ENCODE measurements at places on chromosomes 2 and 18.

DNA sequence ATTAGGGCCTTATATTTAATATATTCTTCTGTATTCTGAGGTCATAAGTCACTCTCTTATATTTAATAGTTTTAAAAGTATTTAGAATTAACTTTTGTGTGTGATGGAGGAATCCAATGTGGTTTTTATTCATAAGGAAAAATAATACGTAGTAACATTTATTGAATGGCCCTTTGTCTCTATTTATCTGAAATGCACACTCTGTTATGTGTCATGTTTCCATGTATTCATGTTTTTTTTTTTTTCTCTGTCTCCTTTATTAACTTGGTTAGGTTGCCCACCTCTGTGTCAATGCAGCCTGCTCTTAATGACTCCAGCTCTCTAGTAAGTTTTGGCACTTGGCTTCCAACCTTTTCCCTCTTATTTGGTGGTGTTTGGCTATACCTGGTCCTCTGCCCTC is 33.8 kb downstream of the RNF144A start:
- no peak overlapping the region for H3K4me3 ChIP-seq
- DNase-seq = no peak
- no peaks in the 10 kb centered on the region for H3K27me3 ChIP-seq
- H3K4me1 ChIP-seq = no peaks in the 10 kb centered on the region

DNA sequence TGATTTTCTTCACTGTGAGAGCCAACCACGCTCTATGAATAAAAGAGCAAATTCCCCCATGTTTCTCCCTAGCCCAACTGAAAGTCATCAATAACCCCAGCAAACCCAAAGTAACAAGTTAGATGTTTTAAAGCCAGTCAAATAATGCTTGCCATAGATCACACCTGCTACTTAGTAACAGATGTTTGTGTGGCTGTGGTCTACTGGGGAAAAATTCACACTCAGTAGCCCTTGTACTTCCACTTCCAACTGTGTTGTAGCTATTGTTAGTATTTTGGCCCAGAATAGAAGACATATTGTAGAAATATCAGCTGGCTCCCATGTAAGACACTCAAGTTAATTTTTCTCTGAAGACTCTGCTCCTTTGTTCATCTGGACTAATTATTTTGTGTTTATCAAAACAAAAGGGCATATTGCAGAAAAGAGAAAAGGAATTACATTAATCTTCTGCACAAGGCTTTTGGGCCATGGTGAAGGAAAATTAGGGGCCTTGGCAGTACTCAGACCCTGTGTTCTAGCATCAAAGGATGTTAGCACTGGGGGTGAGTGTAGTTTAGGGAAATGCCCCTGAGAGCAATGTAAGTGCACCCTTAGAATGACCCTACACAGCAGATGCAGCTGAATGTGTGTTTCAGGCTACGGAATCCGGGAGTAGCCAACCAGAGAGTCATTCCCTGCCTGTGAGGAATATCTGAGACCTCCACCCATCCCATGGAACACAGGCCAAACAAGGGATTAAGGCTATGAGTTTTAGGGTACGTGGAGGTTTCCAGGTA is 521.9 kb downstream of the EPHA4 start:
- no peak for DNase-seq
- no peak overlapping the region for H3K4me3 ChIP-seq

- no peak for DNase-seq
- H3K4me1 ChIP-seq = peaks cover 4% of the 10 kb centered on the region
- H3K27me3 ChIP-seq = no peaks in the 10 kb centered on the region
- H3K4me3 ChIP-seq = no peak overlapping the region
Observed at GRCh38 chr2:120474486-120474885, 128.6 kb downstream of the INHBB start.

DNA sequence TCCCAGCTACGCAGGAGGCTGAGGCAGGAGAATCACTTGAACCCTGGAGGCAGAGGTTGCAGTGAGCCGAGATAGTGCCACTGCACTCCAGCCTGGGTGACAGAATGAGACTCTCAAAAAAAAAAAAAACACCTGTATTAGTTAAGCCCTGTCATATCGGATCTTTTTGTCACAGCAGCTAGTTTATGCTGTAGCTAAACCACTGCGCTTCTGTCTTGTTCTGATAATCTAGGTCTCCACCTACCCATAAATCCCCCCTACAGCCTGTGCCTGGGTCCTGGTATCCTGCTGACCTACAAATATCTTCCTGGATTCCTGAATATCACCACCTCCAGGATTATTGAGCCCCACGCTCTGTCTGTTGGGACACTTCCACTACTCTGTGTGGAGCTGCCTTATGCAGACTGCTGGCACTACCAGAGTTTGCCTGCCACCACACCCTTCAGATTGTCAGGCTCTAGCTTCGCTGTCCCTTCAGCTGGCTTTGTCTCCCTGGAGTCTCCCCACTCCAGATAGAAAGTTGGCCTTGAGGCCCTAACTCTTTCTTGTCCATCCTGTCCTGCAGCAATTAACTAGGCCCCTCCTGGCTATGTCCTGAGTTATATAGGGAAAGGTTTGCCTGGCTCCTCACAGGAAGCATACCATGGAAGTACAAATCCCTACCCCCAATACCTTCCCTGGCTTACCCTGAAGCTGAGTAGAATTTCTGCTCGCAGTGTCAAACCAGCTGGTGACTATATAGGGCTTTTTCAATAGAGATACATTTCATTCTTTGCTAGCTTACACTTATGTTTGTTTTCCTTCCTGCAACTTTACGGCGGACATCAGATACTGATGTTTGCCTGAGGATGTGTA is 136.0 kb upstream of the SERTAD2 start:
- H3K27me3 ChIP-seq = no peaks in the 10 kb centered on the region
- no peaks in the 10 kb centered on the region for H3K36me3 ChIP-seq
- no peak overlapping the region for H3K4me3 ChIP-seq

- no peaks in the 10 kb centered on the region for H3K27me3 ChIP-seq
- no peak overlapping the region for H3K4me3 ChIP-seq
- H3K27ac ChIP-seq = no peak overlapping the region
Observed at GRCh38 chr2:30994227-30995056, 143.8 kb downstream of the GALNT14 start.

DNA sequence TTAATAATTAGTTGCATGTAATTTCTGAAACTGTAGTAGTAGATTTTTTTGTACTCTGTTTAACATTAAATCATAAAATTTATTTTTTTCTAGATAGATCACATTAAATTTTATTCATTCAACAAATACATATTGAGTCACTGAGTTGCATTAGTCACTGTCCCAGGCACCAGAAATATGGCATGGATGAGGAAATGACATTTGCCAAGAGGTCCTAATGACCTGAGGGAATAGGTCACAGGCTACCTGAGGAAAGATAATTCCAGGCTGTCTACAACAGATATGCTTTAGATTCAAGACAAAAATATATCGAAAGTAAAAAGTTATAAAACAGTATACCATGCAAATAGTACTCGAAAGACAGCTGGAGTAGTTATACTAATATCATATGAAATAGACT is 852.4 kb upstream of the ACVR2A start:
- H3K36me3 ChIP-seq = no peaks in the 10 kb centered on the region
- H3K4me3 ChIP-seq = no peak overlapping the region
- H3K27ac ChIP-seq = no peak overlapping the region
- DNase-seq = no peak

Measured in ovary (tissue), 10 donors.